ENCODE measurements at places on chromosomes 5 and 9.

DNA sequence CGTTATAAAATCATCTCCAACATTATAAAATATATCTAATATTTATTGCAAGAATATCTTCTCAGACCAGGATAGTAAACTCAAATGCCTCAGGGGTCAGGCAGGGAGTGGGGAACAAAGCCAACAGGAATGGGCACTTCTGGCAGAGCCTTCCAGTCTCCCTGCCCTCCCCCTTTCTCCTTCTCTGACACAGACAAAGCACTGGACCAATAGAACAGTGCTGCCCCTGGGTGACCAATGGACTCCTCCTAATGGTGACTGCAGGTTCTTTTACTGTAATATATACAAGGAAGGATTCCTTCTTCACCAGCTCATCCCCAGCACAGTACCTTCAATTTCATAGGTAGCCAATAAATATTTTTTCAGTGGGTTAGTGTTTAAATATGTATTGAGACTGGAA lies 31.1 kb upstream of the MAMDC2 start:
- no peak for DNase-seq

GRCh38 chr5:65903581-65903980 lies 22.8 kb upstream of the ERBIN start:
- DNase-seq: no peak

GRCh38 chr5:160685219-160685618 lies 166.8 kb downstream of the ATP10B start:
- no peak for DNase-seq

GRCh38 chr5:76974785-76975184 lies 21.9 kb downstream of the CRHBP start:
- no peak for DNase-seq

DNA sequence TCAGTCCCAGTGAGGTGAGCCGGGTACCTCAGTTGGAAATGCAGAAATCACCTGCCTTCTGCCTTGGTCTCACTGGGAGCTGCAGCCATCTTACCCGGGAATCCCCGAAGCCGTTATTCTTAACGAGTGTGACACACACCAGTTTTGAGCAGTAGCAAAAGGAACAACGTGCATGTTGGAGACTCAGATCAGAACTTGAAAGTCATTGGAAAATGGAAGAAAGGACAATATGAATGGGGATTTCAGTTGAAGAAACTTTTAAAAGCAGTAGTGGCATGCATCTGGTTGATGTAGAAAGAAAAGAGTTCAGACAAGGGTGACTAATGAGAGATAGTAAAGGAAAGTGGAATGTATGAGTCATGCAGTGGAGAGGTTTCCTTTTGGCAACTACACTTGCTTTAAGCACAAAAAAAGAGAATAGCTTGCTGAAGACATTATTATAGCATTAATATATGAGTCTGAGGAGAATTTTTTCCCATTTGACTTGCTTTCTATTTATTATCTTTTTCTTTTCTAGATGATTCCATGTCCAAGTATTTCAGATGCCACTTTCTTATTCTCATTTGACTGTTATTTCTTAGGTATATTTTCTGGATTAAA lies 44.4 kb upstream of the ANKDD1B start:
- DNase-seq: no peak

DNA sequence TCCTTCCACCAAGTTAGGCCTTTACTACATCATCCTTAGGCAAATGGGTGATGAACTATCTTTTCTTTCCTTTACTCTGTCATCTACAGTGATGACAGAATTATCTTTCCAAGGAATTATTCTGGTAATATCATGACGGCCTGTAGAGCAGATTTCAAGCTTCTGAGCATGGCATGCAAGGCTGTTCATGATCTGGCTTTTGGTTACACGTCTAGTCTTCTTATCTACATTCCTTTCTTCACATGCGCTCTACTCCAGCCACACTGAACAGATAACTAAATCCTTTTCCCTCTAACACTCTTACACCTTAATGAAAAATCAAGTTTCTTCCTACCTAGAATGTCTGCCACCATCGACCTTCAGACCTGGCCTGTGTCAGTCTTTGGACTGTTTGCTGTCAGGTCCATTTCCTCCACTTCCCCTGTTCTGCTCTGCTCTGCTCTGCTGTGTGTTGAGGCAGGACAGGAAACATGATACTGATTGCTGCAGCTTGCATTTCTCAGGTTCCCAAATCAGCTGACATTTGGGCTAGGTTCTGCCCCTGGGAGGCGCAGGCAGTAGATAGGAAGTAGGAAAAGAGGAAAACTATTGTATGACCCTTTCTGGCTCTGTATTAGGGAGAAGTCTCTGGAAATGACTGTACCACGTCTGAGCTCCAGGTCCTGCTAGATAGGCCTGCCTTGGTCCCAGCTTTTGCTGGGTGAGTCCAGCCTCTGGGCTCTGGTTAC lies 4.2 kb downstream of the SCGB3A2 start:
- no peak for DNase-seq
